ENCODE measurements at places on chromosomes 12 and 14. TPM values are rescaled to one million over a fixed set of nuclear protein-coding genes. Genes with fewer than 3 reads are reported as not detected.

Gene RAD51AP1
- total RNA-seq = 51.3 TPM

- no peak for DNase-seq
- peaks cover 3% of the 10 kb centered on the region for H3K4me1 ChIP-seq
- H3K27ac ChIP-seq = no peak overlapping the region
Observed at GRCh38 chr14:75751296-75751695, 90.2 kb downstream of the TTLL5 start.

GRCh38 chr14:71666571-71667145 lies 265.6 kb upstream of the RGS6 start:
- no peak for DNase-seq
- H3K4me1 ChIP-seq = no peaks in the 10 kb centered on the region
- H3K4me3 ChIP-seq = no peak overlapping the region
- no peak overlapping the region for H3K27ac ChIP-seq

DNA sequence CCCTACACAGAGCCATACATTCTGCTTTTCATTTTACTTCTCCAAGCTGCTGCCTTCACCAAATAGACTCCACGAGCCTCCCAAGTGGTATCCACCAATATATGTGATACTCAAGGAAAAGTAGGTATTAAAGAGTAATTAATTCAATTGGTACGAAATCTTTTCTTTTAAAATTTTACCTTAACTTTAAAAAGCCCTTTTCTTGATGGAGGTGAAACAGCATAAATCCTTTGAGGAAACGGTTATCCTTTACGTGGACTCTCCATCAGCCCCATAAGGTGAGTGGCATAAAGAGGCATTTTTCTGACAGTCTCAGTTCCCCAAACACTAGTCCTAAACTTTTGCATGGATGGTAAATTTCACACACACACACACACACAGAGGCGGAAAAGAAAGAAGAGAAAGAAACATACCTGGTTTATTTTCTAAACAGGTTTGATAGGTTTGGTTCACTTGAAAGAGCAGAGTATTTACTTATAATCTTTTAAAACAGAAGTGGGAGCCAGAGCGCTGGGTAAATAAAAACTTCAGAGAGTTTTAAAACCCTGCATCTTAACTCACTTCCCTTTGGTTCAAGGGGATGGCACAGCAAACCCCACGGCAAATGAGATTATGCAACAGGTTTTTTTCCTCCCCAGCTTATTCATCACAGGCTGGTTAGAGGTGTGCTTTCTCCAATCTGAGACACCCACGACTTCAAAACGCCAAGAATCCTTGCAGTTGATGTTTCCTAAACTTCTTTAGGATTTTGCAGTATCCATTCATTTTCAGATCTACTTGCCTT lies 1.9 kb downstream of the DUSP16 start:
- no peaks in the 10 kb centered on the region for H3K36me3 ChIP-seq
- DNase-seq = no peak
- H3K27me3 ChIP-seq = no peaks in the 10 kb centered on the region
- peaks cover 11% of the 10 kb centered on the region for H3K4me1 ChIP-seq
- peak overlapping the region; percentile 97 for H3K27ac ChIP-seq

DNA sequence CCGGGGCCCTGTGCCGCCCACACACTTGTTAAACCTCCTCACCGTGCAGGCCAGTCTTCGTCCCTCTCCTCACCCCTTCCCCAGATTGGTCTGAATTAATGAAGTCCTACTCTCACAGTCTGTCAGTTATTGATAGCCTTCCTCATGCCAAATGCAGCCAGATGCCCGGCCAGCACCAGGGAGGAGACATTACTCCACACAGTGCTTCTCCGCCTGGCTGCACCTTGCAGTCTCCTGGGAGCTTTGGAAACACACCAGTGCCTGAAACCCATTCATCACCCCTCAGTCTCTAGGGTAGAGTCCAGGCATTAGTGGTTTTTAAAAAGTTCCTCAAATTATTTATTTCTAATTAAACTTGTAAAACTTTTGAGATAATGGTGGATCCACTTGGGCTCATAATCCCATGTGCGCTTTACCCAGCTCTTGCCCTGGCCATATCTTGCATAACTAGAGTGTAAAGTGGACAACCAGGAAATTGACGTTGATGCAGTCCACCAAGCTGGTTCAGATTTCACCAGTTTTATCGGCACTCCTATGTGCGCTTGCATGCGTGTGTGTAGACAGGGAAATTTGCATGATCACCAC lies 38.2 kb upstream of the TSPAN9 start:
- no peak overlapping the region for H3K27ac ChIP-seq
- peaks cover 8% of the 10 kb centered on the region for H3K4me1 ChIP-seq
- DNase-seq = no peak
- peaks cover 41% of the 10 kb centered on the region for H3K36me3 ChIP-seq
- H3K27me3 ChIP-seq = no peaks in the 10 kb centered on the region

- no peaks in the 10 kb centered on the region for H3K36me3 ChIP-seq
- no peak for DNase-seq
- H3K27ac ChIP-seq = no peak overlapping the region
- H3K4me1 ChIP-seq = no peaks in the 10 kb centered on the region
- H3K27me3 ChIP-seq = peaks cover 12% of the 10 kb centered on the region
Observed at GRCh38 chr14:61184112-61184511, 97.0 kb downstream of the TMEM30B start.

DNA sequence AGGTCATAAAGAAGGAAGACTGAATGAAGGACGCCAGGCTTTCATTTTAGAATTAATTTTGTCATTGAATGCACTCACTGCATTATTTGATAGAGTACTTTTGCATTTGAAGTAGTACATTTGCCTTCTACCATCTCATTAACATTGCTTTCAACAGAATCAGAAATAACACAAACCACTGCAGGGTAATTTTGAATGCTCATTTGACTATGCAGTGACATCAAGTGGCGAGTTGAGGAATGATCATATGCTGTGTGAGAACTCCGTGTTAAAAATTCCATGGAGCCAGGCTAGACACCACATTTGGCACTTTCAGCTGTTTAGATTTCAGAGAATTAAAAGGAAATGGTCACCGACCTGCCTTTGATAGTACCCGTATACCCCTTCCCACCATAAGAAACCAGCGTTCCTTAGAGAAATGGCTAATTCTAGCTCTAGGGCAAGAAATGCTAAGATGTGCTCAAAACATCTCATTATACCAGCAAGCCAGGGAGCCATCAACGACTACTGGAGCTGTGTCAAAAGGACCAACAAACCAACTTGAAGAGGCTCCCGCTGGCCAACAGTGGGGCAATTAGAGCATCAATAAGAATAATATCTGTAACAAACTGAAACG lies 16.5 kb downstream of the HEBP1 start:
- H3K36me3 ChIP-seq = peaks cover 24% of the 10 kb centered on the region
- H3K27ac ChIP-seq = no peak overlapping the region
- H3K4me1 ChIP-seq = peaks cover 2% of the 10 kb centered on the region
- H3K4me3 ChIP-seq = no peak overlapping the region
- H3K27me3 ChIP-seq = no peaks in the 10 kb centered on the region

Gene BLTP3B
- total RNA-seq = 17.9 TPM

- H3K27me3 ChIP-seq = no peaks in the 10 kb centered on the region
- H3K4me3 ChIP-seq = no peak overlapping the region
- H3K36me3 ChIP-seq = no peaks in the 10 kb centered on the region
Observed at GRCh38 chr14:70651522-70651921, 9.8 kb downstream of the TTC9 start.

Gene FSCB
- not detected for total RNA-seq

DNA sequence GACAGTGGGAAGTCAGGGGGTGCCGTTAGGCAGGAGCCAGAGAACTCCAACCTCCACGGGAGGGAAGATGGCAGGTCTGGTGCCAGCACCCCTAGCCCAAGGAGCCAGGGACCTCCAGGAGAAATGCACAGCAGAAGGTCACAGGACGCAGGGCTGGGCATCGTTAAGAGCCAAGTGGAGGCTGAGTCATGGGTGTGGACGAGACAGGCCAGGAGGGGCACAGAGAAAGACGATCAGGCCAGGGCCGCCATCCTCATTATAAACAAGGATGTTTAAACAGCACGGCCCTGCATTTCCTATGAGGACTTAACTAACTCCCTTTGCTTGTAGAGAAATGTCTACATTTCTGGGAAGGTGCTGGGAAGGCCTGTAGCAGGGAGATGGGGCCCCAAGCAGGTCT lies 77.9 kb upstream of the FZD10 start:
- DNase-seq = no peak
- no peak overlapping the region for H3K4me3 ChIP-seq
- no peaks in the 10 kb centered on the region for H3K36me3 ChIP-seq
- no peaks in the 10 kb centered on the region for H3K4me1 ChIP-seq
- no peak overlapping the region for H3K27ac ChIP-seq
- H3K27me3 ChIP-seq = peaks cover 3% of the 10 kb centered on the region

Gene NPAS3
- total RNA-seq = not detected
